ENCODE measurements at places on chromosomes 5 and 9.

DNA sequence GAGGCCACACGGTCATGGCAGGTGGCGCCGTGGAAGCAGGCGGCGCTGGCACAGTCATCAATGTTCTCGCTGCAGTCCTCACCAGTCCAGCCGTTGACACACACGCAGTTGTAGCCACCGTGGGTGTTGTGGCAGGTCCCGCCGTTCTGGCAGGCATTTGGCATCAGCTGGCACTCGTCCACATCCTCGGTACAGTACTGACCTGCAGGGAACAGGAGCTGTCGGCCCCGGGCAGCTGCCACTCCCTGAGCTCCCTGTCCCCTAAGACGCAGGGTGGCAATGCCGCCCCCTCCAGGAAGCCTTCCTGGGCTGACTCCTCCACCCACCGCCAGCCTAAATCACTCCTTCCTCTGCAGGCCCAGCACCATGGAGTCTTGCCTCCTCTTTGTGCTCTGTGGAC is 27.2 kb downstream of the NOTCH1 start:
- DNase-seq: no peak

- DNase-seq: no peak
Observed at GRCh38 chr5:167952278-167952995, 339.0 kb upstream of the WWC1 start.

DNA sequence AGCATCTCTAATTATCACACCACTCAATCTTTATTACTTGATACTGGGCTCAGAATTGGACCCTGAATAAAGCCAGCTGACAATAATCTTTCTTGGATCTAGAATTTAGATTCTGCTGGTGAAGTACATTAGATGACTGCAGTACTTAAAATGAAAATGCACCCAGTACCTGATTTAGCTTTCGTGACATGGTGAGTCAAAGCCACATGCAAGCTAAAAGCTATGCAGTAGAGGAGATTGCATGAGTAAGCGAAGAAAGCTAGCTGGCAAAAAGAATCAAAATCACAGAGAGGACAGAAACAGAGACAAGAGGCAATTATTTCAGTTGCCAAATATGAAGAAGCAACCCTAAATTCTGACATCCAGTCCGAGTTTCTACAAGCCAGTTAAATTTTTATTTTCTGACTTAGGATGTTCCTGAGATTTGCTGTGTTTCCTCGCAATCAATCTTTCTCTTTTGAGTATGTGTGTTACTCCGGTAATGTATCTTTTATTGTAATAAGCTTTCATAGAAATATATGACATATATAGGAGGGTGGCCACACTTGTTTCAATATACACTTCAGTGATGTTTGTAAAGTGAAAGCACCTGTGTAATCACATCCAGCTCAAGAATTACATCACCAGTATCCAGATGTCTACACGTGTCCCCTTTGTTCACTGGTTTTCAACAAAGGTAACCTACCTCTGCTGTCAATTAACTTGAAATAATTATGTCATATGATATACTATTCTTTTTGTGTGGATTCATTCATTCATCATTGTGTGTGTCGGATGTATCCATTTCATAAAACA is 101.7 kb downstream of the CDH18 start:
- peak; percentile 28 for DNase-seq

DNA sequence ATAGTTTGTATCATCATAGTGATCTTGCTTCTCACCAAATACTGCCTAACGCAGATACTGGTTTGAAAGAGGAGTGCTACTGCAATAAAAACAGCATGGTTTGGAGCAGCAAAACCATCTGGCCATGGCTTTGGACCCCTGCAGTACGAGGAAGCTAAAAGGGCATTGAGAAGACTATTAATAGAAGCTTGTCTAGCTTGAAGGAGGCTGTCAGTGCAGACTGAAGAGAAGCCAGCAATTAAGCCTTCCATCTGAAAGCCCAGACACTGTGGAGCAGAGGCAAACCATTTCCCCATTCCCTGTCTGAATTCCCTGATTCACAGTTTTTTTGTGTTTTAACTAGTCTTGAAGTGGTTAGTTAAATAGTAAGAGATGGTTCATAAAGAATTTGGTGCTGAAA is 281.6 kb downstream of the PTPRD start:
- DNase-seq: no peak

GRCh38 chr9:119020730-119021333 is 348.4 kb downstream of the BRINP1 start:
- DNase-seq: no peak

DNA sequence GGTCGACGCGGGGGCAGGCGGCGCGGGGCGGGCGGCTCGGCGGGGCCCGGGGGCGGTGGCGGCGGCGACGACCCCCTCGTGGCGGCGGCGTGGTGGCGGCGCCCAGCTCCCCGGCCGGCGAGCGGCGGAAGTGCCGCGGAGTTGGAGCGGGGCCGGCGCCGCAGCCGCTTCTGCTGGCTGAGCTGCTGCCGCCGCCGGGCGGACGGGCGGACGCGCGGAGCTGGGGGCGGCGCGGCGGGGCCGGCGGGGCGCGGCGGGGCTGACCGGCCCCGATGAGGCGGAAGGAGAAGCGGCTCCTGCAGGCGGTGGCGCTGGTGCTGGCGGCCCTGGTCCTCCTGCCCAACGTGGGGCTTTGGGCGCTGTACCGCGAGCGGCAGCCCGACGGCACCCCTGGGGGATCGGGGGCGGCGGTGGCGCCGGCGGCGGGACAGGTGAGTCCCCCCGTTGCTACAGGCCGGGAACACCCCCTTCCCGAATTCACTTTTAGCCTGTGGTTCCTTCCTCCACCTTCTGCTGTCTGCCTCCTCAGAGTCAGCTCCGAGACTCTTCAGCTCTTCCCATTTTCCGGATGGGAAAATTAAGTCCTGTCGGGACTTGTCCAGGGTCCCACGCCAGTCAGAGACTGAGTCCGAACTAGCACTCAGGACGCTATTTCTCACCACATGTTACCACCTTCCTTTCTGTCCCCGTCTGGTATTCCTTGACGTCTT is at the start of gene GALNT10:
TSS of gene GALNT10 (plus strand) at position 139 of the 710 bp plus-strand sequence. CDS start at position 273, 134 bp downstream.
- peak; percentile 74 for DNase-seq

DNA sequence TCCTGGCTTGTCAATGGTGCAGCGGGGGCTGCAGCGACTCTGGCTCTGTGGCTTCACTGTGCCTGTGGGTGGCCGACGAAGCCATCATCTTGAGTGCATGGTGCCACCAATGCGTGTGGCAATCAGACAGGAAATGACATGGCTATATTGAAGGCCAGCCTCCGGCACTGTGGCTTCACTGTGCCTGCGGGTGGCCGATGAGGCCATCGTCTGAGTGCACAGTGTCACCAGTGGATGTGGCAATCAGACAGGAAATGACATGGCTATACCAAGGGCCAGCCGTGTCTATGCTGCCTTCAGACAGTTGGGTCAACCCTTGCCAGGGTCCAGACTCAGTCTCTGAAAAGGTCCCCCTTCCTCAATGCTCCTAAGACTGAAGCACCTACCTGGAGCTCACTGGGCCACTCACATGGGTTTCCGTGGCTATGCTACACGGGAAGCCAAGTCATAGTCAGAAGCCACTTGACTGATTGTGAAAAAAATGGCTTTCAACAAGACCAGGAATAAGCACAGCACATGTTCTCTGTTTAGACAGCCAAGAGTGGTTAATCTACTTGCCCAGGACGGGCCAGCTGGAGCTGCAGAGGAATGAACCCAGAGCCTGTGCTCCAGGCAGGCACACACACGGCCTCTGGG is 67.5 kb upstream of the S1PR3 start:
- no peak for DNase-seq

DNA sequence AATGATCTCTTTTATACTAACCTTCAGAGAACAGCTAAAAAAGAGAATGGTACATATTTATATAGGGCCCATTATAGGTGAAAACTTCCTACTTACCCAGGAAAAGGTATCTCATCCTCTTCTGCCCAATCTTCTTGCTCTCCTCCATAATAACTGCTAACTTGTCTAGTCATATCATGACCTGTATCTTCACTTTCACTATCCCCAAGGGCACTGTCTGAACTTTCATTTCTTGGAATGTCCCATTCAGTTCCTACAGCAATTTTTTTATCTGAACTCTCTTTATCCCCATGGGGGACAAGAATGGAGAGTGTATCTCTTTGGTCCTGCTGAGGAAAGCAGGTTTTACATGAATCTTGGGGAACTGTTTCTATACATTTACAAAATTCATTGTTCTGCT is 36.4 kb upstream of the RAPGEF6 start:
- no peak for DNase-seq

- peak; percentile 65 for DNase-seq
Observed at GRCh38 chr5:126003309-126003708, 419.9 kb upstream of the GRAMD2B start.

GRCh38 chr9:129141066-129142041 is 30.1 kb downstream of the PTPA start:
- peak; percentile 72 for DNase-seq

DNA sequence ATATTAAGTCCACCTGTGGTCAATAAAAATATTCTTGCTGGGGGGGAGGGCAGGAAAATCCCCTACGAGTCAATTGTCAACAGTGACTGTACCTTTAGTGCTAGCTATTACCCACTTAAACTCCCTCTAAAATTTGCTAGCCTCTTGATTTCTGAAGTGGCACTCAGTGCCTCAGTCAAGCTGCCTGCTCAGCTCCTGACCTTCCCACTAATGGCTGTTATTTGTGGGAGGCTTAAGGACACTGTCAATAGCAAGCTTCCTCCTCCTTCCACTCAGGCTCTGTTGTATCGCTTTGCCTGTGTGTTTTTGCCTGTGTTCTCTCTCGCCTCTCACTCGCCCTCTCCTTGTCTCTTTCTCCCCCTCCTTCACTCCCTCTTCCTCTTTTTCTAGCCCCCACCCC is 140.8 kb downstream of the BNC2 start:
- DNase-seq: no peak

Data from Ammon's horn (tissue), 1 donor.